ENCODE measurements at places on chromosomes 5 and 9.

DNA sequence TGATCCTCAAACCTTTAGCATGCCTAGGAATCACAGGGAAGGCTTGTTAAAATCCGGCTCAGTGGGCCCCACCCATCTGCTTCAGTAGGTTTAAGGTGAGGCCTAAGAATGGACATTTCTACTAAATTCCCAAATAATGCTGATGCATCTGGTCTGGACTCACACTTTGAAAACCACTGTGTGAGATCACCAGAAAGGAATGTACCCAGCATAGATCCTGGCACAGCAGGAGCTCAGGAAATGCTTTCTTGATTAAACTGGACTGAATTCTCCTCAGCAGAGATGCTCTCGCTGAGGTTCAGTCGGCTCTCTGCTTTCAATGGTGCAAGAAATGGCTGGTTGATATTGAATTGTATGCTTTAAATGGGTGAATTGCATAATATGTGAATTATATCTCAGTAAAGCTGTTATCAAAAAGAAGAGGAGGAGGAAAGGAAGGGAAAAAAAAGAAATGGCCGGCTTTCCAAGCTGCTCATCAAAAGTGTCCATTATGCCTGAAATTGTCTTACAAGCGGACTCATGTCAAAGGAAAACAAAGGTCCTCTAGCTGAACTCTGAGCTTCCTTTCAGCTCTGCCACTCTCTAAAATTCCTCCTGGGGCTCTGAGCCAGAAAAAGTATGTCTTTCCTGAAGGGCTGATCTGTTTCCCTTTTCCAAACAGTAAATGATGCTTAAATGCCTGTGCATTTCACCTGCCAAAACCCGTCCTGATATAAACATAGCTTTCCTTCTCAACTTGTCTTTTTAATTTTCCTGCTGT is 77.6 kb upstream of the SAP30L start:
- no peak for DNase-seq

- DNase-seq = no peak
Observed at GRCh38 chr9:83070261-83070660, 7.3 kb upstream of the RASEF start.

DNA sequence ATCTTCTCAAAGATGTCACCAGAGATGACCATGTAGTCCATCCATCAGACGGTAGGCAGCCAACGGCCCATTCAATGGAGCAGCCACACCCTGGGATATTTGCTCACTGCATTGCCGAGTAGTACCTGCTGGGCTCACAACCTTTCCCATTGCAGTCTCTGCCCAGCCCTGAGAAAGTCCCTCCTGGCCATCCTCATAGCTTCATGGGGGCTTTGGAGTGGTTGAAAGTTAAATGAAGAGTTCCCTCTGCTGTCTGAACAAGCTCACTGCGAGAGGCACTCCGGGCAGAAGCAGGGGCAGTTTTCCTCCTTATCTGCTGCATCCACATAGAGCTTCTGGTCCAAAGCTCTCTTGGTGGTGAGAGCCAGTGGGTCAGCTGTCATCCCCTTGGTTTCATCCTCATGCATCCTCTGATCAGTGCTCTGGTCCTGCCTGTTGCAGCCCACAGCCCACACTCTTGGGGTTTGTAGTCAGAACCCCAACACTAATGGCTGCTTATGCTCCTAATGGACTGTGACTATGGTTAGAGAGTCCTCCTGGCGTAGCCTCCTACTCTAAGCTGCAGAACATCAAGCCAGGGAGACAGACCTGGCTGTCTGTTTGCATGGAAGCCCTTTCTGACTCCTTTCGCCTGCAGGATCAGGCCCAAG is 23.3 kb downstream of the TNFSF8 start:
- no peak for DNase-seq

- DNase-seq = no peak
Observed at GRCh38 chr5:180360078-180360957, 7.2 kb upstream of the GFPT2 start.

GRCh38 chr5:53730943-53731342 is 170.5 kb downstream of the NDUFS4 start:
- no peak for DNase-seq

GRCh38 chr9:124286292-124286931 is 28.7 kb downstream of the NEK6 start:
- no peak for DNase-seq

- DNase-seq = no peak
Observed at GRCh38 chr9:32401488-32401887, 17.0 kb downstream of the ACO1 start.

DNA sequence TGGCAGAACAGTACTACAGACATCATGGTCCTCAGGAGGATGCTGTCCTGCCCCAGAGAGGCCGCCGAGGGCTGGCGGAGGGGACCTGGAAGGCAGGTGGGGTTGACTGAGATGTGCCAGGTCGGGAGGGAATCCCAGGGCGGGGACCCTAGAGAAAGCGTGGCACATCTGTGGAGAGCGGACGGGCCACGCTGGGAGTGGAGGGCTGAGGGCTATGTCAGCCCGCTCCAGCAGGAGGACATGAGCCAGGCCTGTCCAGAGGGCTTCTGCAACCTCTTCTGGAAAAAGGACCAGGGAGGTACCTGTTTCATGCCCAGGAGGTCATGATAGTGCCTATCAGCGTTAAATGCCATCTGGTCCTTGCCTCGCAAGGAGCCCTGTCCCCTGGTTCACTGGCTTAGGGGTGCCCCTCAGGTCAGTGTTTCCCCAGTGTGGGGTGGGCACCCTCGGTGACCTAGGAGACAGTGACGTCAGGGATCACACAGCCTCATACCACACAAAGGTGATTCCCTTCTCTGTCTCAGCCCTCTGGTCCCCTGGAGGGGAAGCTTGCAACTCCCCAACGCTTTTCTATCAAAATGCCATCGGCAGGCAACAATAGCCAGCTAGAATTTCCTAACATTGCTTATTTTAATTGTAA is 103.6 kb upstream of the IER5L start:
- no peak for DNase-seq

- no peak for DNase-seq
Observed at GRCh38 chr9:120935383-120935857, 8.8 kb upstream of the TRAF1 start.

DNA sequence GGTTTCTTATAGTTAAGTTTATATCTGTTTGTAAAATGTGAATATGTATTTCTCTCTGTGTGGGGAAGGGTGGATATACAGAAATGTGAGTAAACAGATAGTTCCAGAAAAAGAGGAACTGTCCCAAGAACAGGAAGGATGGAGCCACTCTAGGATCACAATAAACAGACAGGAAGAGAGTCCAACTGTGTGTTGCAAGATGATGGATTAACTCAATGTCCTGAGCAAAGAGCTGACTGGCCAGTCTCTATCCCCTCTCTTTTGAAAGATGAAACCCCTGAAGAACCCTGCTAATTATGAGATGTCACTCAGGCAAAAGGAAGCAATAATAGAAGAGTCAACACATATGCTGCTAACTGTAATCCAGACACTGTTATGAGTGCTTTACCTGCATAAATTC is 202.7 kb downstream of the SEMA6A start:
- DNase-seq = no peak

DNA sequence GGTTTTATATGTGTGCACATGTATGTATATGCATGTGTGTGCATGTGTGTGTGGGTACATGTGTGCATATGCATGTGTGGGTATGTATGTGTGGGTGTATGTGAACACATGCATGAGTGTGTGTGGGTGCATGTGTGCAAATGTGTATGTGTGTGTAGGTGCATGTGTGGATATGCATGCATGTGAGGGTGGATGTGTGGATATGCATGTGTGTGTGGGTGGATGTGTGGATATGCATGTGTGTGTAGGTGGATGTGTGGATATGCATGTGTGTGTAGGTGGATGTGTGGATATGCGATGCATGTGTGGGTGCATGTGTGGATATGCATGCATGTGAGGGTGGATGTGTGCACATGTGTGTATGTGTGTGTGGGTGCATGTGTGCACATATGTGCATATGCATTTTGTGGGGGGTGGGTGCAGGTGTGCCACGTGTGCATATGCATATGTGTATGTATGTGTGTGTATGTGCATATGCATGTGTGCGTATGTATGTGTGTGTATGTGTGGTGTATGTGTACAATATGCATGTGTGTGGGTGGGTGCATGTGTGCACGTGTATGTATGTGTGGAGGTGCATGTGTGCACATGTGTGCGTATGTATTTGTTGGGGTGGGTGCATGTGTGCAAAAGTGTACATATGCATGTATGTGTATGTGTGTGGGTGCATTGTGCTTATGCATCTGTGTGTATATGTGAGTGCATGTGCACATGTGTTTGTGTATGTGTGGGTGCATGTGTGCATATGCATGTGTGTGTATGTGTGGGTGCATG is 144.2 kb downstream of the GAS1 start:
- no peak for DNase-seq

DNA sequence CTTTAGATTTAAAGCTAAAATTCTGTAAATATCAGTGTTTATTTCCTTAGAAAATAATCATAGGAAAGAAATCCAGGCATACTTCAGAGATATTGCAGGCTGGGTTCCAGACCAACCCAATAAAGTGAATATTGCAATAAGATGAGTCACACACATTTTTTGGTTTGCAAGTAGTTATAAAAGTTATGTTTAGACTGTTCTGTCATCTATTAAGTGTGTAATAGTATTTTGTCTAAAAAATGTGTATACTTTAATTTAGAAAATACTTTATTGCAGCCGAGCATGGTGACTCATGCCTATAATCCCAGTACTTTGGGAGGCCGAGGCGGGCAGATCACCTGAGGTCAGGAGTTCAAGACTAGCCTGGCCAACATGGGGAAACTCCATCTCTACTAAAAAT is 6.9 kb upstream of the RIC1 start:
- no peak for DNase-seq

GRCh38 chr5:75551471-75551870 is 39.8 kb downstream of the POLK start:
- no peak for DNase-seq

GRCh38 chr5:80083101-80083890 is 48.1 kb downstream of the THBS4 start:
- DNase-seq = peak; percentile 53

DNA sequence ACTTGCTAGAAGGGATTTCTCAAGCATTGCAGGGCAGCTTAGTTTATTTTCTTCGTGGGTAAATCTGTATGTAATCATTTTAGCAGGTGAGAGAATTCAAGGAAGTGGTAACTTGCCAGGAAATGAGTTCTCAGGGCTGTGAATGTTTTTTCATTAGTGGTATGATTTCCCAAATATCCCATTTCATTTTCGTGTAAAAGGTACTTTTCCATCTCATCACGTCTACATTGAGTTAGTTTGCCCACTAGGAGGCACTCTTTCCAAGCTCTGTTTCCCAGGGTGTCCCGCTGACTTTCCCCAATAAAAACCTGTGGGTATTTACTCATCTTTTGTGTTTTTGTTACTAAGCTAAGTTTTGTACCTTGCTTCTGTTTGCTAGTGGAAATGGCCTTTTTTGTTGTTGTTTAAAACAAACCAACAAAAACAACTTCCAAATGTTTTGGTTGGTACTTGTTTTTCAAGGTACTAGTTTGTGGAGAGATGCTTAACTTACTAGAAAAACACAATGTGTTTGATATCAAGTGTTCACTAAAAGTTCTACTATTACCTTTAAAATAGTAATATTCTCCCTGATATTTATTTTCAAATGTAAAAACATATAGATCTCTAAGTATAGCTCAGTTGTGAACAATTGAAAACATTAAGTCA is 373.6 kb downstream of the ADGRV1 start:
- DNase-seq = no peak

GRCh38 chr9:112111461-112111860 is 63.6 kb downstream of the SUSD1 start:
- DNase-seq = no peak

GRCh38 chr9:8114826-8115225 is 315.2 kb upstream of the DMAC1 start:
- DNase-seq = no peak

- DNase-seq = no peak
Observed at GRCh38 chr5:178241688-178242231, 9.2 kb upstream of the PHYKPL start.

DNA sequence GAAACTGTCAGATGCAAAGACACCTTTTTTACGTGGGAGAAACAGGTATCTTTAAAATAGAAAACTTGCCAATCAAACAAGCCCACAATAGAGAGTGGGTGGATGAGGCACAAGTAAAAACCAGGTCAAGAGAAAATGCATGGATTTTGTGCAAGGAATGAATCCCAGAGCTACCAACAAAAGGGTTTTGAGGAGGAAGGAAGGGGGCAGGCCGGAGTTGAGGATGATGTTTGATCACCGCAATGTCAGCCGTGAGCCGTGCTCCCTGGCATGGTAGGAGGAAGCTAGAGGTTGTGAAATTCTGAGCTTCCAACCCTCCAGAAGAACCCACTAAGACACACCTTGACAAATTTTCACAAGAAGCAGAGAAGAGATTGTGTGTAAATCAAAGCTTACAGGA is 53.2 kb downstream of the HRH2 start:
- no peak for DNase-seq

GRCh38 chr5:53890490-53890889 is 330.1 kb downstream of the NDUFS4 start:
- DNase-seq = no peak

All from activated T-cell treated with anti-CD3 and anti-CD28 coated beads, Interleukin-2, amount 50 U/mL, for 1 hour (primary cell).